ENCODE measurements at places on chromosomes 2 and 18. TPM values are rescaled to one million over a fixed set of nuclear protein-coding genes. Genes with fewer than 3 reads are reported as not detected.

DNA sequence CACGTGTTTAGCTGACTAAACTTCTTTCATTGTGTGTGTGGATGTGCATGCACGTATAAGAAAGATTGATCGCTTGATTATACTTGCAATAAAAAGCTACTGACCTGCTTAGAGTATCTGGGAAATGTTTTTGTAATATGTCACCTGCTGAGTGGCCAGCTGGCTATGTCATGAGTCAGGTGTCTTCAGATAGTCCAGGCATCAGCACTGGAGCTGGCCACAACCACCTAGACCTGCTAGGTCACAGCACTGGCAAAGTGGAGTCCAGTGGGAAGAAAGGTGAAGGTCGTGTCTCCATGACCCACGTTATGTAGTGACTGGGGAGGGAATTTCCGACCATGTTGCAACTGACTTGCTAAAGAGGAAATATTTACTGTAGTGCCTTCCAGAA is 147.0 kb downstream of the ESCO1 start:
- no peak for DNase-seq

GRCh38 chr2:98037206-98037605 is 41.5 kb upstream of the TMEM131 start:
- no peak for DNase-seq

- no peak for DNase-seq
These were observed 100.4 kb downstream of the ACOXL start for GRCh38 chr2:110832740-110833139.

DNA sequence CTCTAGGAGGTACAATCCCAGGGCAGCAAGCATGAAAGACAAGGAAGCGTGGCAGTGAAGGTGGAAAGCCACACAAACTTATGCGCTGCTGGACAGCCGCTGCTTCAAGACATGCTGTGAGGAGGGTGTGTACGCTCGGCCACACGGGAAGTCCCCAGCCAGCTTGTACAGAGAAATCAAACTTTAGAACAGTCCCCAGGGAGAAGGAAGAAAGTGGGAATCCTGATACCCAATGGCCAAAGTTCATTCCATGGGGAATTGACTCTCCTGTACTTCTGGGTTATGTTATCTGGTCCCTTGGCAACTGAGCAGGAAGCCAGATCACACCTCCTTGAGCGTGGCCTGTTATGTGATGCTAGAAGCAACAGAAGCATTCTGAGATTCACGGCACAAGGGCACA is 86.1 kb upstream of the BOD1L2 start:
- no peak for DNase-seq

DNA sequence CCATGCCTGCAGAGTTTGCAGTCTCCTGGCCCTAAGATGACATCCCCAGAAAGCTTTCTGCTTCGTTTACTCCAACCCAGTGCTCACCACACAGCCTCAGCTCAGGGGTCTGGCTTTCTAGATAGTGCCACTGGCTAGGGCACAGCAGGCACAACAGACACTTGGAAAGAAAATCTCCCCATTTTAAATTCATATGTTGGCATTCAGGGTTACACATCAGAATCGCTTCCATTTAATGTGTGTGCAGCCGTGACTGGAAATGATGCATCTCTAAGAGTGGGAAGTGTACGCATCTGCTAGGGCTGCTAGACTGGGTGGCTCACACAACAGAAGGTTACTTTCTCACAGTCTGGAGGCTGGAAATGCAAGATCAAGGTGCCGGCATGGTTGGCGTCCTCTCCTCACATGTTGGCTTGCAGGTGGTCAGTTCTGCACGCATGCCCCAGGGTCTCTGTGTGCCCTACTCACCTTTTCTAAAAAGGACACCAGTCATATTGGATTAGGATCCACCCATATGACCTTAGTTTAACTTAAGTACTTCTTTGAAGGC is 329.4 kb upstream of the RAB12 start:
- DNase-seq, result no peak

GRCh38 chr2:119674711-119675500 is 4.1 kb upstream of the TMEM177 start:
- DNase-seq, result no peak

DNA sequence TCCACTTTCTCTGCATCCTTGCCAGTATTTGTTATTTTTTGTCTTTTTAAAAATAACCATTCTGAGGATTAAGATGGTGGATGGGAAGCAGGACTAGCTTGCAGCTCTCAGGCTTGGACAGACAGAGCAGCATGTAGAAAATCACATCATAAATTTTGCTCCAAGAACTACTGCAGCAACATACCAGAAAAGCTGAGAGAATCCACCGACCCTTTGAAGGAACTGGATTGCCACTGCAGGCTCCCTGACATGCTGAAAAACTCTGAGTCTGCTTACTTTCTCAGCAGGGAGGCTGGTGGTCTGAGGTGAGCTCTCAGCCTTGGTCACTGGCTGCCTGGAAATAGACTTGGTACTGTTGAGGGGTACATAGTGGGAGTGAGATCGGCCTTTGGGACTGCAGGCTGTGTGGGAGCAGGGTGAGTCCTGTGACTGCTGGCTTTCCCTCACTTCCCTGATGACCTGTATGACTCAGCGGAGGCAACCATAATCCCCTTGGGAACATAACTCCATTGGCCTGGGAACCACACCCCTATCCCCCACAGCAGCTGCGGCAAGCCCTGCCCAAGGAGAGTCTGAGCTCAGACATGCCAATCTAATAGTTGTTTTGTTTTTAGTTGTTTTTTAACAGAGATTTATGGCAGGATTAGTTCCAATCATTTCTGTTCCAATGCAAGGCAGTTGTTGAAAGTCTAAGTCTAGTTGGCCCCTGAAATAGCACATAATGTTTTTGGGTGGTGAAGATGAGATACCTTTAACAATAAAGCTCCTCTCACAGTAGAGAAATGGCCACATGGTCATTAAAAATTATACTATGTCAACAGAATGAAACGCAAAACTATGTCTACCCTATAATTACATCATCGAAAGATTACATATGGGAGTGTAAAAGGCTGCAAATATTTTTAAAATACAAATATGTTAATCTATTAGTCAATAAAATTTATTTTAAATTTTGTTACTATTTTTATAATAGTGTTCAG is 414.2 kb upstream of the CHAC2 start:
- no peak for DNase-seq

- DNase-seq, result no peak
These were observed 9.2 kb downstream of the FKBP1B start for GRCh38 chr2:24058564-24059271.

- no peak for DNase-seq
These were observed 46.2 kb upstream of the COPS8 start for GRCh38 chr2:237039301-237040031.

DNA sequence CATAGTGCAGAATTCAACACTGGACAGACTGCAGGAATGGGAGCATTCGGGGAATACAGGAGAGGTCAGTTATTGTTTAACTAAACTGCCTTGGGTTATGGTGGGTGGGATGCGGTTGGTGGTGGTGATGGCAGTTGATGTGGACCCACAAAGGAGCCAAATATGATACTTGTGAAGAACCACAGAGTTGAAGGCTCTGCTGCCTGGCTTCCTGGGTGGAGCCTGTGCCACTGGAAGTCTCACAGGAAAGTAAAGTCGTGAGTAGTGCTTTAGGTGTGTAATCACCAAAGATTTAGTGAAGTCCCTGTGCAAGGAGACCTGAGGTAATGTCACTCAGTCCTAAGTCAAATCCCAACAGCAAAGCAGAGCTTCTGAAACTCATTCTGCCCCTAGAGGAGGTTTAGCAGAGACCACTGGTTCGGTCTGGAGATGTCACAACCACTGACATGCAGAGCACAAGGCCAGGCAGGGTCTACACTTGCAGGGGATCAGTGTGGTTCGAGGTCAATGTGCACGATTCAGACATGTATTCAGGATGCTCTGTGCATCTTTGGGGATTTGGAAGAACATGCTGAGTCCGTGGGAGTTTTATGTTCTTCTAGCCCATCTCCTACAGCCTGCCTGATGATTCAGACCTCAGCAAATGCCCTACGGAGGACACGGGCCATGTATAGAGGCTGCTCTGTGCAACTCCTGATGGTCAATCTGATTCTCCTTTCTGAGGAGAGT is 1150.9 kb downstream of the RPIA start:
- DNase-seq, result no peak

GRCh38 chr2:188414869-188415753 is 123.4 kb downstream of the GULP1 start:
- no peak for DNase-seq

Gene IFIH1
- polyA plus RNA-seq, result 9.2 TPM

Gene CPS1
- polyA plus RNA-seq, result 5.7 TPM

Gene ATG16L1
- 22.4 TPM for polyA plus RNA-seq

Gene FSHR
- not detected for polyA plus RNA-seq

Gene CNDP2
- polyA plus RNA-seq, result 263 TPM
